CD4-positive, alpha-beta memory T cell (primary cell): ENCODE measurements at places on chromosomes 12 and 14.
A peak's percentile ranks its signal among the peaks of the same experiment; 100 is the strongest.

GRCh38 chr12:119547001-119547400 lies 46.6 kb upstream of the TMEM233 start:
- no peak for DNase-seq

DNA sequence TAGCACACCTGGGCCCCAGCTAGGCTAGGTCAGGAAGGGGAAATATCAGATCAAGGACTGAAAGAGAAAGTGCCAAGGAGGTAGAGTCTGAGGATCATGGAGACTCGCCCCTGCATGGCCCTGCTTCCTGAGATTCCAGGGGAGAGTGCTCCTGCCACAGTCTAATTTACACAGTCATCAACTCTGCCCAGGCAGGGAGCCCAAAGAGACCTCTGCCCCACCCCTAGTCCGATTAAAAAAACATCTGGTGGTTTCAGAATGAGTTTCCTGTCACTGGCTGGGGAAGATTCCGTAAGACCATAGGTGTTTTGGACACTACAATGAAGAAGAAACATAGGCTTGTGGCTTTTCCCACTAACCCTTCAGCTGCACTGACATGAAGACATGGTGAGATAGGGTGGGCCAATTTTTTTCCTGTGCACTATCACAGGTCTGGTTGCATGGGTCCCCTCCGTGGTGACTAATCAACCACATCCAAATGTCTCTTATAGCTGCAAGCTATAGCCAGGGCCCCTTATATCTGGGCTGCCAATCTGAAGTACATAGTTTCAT lies 31.5 kb upstream of the GZMB start:
- no peak for DNase-seq

GRCh38 chr12:6508087-6508486 lies 14.2 kb downstream of the NCAPD2 start:
- DNase-seq, result no peak

DNA sequence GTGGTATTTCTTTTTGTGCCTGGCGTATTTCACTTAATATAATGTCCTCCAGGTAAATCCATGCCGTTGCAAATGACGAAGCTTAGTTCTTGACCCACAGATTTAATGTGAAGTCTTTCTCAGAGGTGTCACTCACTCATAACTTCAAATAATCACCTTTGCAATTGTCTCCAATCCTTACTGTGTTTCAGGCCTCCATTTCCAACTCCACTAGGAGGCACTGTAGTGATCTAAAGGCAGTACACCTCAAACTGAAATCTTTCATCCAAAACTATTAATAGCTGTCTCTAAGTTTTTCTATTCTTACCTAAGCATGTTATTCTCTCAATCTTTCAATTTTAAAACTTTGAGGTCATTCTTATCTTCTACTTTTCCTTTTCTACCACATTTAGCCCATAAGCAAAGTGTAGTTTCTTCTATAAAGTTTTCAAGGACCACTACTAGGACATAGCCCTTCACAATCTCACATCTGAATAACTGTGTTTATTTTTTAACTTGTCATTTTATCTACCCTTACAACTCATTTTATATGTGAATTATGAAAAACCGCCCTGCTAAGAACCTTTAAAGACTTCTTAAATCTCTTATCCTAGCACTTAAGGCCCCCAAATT lies 25.5 kb upstream of the FBXO34 start:
- peak; percentile 56 for DNase-seq

DNA sequence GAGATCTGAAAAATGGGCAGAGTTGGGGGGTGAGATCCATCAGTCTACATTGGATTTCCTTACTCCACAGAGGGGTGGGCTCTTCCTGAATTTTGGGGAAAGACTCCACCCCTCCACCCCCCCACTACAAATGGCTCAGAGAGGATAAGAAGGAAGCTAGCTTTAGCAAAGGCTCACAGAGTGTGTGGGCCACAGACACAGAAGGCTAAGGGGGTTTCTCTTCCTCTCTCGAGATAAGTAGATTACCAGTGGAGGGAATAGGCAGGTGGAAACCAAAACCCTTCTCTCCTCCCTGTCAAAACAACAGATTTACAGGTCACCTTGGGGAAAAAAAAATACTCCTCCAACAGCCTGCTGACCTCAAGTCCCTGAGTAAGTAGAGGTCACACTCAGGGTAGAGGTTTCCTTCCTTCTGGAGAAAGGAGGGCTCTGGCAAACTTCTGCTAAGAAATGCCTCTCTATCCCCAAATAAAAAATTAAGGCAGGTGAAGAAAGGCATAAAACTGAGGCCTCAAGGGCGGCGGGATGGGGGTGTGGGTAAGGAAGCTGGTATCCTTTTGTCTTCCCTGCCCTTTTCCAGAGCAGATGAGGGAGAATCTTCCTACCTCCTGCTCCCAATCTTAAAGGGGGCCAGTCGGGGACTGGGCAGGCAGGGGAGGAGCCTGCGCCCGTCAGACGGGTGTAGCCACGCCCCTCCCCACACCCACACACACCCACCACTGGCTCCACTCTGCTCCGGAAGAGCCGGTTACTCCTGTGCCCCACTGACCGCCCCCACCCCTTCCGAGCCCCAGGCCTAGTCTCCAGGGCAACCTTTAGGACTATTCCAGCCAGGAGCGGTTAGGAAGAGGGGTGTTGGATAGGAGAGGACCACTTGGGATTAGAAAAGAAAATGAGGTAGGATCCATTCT lies 1.9 kb upstream of the BAZ2A start:
- peak; percentile 24 for DNase-seq

- no peak for DNase-seq
These were observed 29.3 kb upstream of the PLEK2 start for GRCh38 chr14:67441256-67441655.

DNA sequence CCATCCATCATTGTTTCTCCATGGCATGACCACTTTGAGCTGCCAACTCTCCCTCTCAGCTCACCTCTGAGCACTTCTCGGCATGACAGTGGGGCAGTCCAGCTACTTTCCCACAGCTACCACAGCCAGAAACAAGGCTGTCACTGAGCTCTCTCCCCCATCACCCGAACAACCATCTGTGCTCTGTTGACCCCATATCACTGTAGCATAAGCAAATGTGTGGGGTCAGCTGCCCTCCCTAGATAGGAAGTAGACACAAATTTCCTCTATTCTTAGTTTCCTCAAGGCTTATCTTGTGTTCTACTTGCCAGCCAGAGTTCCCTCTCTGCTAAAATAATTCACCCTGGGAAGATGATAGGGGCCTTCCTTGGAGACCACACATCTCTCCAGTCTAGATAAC lies 82.6 kb upstream of the FUT8 start:
- DNase-seq, result no peak

GRCh38 chr12:24499151-24500146 lies 449.5 kb downstream of the BCAT1 start:
- DNase-seq, result no peak

DNA sequence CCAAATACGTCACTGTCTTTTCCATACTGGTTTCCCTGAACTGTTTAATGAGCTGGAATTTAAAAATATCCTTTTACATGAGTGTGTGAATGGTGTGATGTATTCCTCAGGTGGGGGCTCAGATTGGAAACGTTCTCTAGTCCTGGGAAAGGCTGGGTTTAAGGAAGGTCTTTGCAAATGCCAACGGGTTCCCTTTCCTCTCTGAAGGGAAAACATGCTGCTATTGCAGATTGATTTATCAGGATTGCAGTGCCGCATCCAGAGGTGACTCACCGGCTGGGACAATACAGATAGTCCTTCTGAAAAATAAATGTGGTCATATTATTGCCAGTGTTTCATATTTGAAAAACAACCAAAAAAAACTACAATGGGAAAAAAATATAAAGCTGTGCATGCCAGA lies 193.1 kb upstream of the FLRT2 start:
- DNase-seq, result no peak

DNA sequence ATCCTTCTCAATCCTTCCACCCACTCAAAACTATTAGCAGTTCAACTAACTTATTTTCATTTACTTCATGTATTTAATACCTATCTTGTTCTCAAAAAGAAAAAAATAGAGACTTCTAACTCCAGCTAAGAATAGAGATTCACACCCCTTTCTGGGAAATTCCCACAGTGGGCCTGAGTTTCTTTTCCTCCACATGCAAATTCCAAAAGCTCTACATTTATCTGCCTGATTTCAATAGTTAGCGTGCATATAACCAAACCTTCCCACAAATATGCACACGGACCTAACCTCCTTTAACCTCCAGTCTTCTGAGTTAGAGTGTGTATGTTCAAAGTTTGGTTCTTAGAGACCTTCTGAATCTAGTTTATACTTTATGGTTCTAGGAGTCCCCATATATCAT lies 62.5 kb downstream of the GRIN2B start:
- no peak for DNase-seq

DNA sequence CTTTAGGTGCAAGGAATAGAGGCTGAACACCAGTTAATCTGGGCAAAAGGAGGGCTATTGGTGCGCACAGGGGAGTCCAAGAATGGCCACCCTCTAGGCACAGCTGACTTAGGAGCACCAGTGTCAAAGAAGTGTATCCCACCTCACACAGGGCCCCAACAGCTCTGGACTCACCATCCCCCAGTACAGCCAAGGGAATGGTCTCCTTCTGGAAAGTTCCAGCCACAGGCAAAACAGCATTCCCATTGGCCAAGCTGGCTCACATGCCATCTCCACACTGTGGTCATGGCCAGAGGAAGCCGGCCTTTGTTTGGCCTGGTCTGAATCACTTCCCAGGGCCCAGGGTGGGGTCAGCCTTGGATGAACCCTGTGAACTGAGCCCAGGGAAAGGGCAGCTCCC lies 120.1 kb downstream of the DICER1 start:
- no peak for DNase-seq

DNA sequence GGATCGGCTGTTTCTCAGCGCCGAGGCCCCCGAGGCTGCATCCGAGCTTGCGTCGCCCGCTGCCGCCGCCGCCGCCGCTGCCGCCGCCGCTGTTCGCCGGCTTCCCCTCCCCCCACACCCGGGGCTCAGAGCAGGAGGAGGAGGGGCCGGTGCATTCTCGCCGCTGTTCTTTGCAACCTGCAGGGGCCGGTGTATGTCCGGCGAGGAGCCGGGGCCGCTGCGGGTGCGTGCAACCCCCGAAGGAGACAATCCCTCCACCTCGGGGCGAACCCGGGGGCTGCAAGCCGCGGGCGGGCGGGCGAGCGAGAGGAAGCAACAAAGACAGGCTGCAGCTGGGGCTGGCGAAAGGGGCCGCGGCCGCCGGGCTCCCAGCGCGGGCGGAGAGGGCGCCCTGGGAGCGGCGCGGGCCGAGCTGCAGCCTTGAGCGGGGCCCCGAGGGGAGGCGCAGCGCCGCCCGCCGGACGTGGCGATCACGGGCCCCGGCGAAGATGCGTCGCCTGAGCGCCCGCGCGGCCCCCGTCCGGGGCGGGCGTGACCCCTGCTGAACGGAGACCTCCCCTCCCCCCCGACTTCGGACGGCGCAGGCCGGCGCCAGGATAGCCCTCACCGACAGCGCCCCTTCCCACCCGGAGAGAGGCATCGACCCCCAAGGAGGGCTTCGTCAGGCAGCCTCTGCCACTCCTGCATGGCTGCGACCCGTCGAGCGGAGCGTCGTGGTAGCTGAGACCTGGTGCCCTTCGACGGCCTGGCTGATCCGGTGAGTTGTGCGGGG lies 702 bp downstream of the FAM222A start:
- DNase-seq, result peak; percentile 64

DNA sequence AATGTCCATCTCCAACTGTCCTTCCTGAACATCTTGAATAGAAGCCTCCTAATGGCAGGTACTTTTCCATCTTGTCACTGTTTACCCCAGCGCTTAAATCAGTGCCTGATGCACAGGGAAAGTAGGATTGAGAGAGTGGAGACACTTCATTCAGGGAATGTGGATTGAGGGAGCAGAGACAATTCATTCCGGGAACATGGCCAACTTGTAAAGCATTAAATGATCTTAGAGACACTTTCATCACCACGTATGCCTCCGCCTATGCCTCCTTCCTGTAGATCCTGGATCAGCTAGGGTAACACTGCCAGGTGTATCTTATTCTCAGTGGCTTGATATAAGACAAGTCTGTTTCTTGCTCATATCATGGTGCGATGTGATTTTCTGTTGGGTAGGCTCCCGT lies 67.6 kb upstream of the CSRP2 start:
- no peak for DNase-seq

DNA sequence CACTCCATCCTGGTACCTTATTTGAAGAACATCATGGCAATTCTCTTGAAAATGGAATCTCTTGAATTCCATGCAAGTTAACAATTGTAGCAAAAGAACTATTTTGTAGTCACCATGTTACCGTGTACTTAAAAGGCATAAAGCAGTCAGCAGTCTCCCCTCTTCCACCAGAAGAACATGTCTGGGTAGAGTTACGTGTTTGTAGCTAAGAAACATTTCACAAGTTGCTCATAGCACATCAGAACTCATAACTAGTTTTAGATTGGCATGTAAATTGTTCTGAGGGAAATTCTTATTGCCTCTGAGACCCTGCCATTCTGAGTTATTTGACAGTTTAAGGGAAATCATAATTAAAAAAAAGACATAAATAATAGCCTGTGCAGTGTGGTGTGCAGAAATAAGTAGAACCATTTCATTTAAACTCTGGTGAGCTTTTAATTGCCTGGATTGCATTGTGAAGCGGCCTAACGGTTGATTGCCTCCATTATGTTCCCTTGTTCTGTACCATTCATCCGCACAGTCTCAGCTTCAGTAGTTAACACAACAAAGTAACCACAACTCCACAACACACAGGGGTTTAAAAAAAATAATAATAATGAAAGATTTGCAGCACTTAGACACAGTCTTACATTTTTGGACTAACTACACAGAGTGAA lies 2.6 kb downstream of the LMO3 start:
- DNase-seq, result no peak

GRCh38 chr12:14326699-14327098 lies 38.8 kb upstream of the ATF7IP start:
- DNase-seq, result no peak

- DNase-seq, result no peak
These were observed 527 bp upstream of the CARMIL3 start for GRCh38 chr14:24051176-24051788.

DNA sequence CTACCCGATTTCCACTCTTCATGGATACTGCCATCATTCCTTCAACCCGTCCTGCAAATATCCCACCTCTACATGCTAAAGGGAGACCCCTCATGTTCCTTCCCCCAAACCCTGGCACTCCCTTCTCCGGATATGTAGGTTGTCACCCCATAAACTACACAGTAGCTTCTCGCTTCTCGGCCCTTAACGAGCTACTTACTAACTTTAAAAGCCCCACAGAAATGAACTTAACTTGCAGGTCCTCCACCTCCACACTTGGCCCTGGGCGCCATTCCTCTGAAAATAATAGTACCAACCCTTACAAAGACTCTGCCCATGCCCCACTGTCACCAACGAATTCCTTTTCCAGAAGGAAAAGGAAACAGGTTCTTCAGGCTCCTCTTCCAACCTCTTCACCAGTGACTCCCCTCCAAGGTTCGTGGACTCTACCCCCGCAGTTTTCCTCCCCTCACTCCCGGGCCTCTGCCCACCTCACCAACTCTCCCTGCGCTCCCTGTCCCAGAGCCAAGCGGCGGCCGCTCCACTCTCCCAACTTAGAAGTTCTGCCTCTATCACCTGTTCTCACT lies 1.2 kb downstream of the SPPL3 start:
- DNase-seq, result no peak
